Umbilical cord (tissue), 2 donors: ENCODE measurements at places on chromosomes 16 and 17.
A peak's percentile ranks its signal among the peaks of the same experiment; 100 is the strongest.

GRCh38 chr16:14069818-14070217 is 1.3 kb upstream of the MRTFB start:
- no peak for DNase-seq

- peak; percentile 60 for DNase-seq
Observed at GRCh38 chr17:15490634-15491261, 23.3 kb upstream of the CDRT4 start.

DNA sequence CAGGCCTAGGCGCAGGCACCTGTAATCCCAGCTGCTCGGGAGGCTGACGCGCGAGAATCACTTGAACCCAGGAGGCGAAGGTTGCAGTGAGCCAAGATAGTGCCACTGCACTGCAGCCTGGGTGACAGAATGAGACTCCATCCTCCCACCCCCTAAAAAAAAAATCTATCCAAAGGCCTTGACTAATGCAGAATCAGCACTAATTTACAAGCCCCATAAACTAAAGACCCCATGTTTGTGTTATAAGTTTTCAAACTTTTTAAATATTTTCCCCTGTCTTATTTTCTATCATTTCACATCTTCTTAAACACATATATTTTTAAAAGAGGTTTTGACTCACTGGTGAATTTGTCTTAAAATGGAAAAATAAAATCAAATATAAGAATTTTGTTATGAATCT is 713.1 kb downstream of the WWOX start:
- no peak for DNase-seq

- DNase-seq: no peak
Observed at GRCh38 chr16:12719972-12720371, 83.7 kb downstream of the CPPED1 start.

- DNase-seq: peak; percentile 72
Observed at GRCh38 chr16:1028524-1029258, 43.9 kb upstream of the SSTR5 start.

DNA sequence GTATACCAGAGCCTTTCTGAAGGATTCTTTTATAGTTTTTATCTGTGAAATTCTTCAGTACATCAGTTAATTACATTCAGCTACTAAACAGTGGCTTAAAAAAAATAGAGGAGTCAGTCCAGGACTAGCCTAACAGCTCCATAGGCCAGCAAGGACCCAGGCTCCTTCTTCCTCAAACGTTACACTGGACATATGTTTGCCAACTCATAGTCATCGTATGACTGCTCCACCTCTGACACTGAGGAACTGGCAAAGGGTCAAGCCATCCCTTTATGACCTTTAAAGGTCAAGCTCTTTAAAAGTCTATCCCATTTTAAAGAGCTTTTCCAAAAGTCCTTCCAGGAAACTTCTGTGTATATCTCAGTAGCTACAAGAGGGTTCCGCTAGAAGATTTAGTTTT is 36.6 kb downstream of the PHLPP2 start:
- no peak for DNase-seq

DNA sequence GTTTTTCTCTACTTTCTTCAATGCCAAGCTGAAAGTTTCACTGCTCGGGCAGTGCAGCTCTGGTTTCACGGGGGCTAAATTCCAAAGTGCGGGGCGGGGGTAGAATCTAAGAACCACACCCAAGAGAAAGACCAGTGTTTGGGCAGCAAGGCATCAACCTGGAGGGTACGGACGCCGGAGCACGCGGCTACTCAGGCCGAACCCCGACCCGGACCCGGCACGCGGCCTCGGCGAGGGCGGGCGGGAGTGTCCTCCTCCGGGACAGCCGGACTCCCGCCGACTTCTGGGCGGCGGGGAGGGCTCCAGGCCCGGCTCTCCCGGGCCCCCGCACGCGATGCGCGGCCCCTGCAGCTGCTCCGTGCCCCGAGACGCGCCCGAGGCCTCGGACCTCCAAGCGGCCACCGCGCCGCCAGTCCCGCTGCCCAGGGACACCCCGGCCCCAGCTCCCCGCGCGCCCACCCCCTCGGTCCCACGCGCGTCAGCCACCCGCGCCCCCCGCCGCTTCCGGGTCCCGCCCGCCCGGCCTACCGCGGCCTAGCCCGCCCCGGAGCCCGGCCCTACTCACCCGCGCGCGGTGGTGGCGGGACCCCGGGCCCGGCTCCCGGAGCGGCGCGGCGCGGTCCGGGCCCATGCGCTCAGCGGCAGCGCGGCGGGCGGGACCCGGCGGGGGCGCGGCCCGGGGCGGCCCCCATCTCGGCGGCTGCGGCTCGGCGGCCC is 561 bp downstream of the AXIN1 start:
- DNase-seq: no peak

DNA sequence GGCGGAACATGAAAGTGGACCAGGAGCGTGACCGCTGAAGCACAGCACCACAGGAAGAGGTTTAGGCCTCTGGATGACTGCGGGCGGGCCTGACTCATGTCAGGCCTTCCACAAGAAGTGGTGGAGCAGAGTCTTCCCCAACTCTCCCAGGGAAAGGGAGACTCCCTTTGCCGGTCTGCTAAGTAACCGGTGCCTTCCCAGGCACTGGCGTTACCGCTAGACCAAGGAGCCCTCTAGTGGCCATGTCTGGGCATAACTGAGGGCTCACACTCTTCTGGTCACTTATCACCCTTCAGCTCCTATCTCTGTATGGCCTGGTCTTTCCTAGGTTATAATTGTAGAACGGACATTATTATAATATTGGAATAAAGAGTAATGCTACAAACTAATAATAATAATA is 1931.9 kb downstream of the TP53TG3F start:
- no peak for DNase-seq

DNA sequence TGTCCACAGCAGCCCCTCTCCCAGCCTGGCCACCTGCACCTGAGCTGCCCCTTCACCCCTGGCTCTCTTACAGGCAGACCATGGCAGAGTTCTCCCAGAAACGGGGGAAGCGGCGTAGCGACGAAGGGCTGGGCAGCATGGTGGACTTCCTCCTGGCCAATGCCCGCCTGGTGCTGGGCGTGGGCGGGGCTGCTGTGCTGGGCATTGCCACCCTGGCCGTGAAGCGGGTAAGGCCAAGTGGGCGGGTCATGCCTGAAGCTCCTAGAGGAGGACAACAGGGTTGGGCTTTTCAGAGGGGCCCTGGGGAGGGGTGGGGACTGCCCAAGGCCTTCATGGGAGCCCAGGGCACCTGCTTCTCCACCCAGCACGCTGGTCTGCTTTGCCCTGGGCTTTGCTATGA is 2.2 kb downstream of the MIEF2 start:
- DNase-seq: no peak

GRCh38 chr17:12730931-12731521 is 58.3 kb upstream of the ARHGAP44 start:
- peak; percentile 26 for DNase-seq

GRCh38 chr17:3022197-3022596 is 41.2 kb downstream of the OR1D5 start:
- DNase-seq: no peak

- DNase-seq: no peak
Observed at GRCh38 chr16:90037276-90037675, 18.0 kb upstream of the DBNDD1 start.

DNA sequence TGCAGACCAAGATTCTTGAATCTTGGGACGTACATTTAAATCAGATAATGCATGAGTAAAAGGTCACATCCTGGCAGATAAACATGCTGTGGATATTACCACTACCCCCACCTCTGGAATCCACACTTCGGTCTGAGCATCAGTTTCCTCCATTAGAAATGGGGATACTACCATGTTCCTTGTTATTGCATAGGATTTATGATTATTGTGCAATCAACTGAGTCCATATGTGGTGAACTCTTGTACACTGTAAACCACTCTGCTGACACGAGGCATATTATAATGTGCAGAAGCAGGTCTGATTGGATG is 108.7 kb downstream of the VAT1L start:
- no peak for DNase-seq

DNA sequence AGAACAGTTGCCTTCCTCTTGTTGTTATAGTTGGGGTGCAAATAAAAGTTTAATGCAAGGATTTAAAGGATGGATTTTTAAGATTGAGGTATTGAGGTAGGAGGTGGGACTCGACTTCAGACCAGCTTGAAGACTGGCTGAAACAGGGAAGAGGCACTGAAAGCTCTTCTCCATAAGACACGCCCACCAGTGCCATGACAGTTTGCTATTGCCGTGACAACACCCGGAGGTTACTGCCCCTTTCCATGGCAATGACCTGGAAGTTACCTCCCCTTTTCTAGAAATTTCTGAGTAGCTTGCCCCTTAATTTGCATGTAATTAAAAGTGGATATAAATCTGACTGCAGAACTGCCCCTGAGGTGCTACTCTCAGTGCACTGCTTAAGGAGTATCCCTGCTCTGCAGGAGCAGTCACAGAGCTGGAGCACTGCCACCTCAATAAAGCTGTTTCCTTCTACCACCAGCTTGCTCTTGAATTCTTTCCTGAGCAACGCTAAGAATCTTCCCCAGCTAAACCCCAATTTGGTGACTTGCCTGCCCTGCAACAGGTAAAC is 122.6 kb downstream of the SHISA6 start:
- DNase-seq: no peak

DNA sequence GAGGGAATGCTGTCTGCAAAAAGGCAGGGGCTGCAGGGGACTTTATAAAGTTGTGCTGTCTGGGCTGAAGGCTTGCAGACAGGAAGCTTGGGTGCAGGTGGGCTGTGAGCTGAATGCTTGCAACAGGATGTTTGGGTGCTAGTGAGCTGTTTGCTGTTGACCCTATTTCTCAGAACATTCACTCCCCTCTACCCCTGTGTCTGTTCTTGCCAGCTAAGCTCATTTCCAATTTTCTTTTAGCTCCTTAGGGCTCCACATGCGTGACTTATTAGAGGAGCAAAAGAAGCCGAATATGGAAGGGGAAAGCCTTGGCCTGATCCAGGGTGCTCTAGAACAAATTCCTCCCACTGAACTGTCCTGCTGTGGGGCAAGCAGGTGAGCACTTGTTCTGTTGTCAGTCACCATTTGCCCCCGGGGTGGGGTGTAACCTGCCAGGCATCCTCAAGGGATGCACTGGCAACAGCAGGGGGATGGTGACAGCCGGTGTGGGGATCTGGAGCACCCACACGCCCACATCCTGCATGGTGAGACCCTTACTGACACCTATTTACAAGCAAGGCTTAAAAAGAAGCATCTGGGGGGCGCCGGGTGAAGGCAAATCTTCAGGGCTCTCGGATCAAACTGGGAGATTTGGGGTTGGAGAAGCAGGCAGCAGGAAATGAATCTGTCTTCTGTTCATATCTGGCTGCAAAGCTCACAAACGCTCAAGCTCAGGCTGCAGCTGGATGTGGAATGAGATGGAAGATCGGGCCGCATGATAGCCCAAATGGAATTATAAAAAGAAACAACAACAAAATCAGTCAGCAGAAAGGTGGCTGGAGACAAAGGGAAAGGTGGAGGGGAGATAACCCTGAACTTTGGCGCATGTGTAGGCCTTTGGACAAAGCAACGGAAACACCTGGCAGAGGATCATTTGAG is 21.1 kb upstream of the NUP93 start:
- no peak for DNase-seq

- no peak for DNase-seq
Observed at GRCh38 chr16:178668-179015, 1.6 kb upstream of the HBQ1 start.

GRCh38 chr16:84829168-84829965 is 9.6 kb downstream of the CRISPLD2 start:
- DNase-seq: peak; percentile 98

GRCh38 chr17:19724501-19725420 is 8.4 kb upstream of the SLC47A2 start:
- DNase-seq: peak; percentile 29

- DNase-seq: no peak
Observed at GRCh38 chr17:6386041-6386630, 48.8 kb downstream of the AIPL1 start.
